ENCODE measurements at places on chromosomes 11 and 22.

GRCh38 chr11:125662689-125663088 is 18.0 kb downstream of the ACRV1 start:
- DNase-seq, result no peak

GRCh38 chr11:20512869-20513268 is 86.5 kb upstream of the SLC6A5 start:
- DNase-seq, result no peak

DNA sequence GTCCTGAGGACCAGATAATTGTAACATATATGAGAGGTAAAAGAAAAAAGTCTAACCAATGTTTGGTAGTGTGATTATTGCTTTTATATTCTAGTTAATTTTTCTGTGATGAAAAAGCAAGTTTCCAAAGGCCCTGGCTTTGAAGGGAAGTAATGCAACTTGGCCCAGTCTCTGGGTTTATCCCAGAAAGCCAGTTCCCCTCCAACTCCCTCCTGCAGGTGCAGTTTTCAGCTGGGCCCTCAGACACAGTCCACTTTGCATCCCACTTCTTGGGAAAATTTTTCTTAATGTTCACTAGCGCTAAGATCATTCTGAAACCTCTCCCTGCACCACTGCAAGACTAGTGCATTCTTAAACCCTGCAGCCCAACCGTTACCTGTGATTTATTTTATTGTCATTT is 586.8 kb downstream of the NTM start:
- no peak for DNase-seq

DNA sequence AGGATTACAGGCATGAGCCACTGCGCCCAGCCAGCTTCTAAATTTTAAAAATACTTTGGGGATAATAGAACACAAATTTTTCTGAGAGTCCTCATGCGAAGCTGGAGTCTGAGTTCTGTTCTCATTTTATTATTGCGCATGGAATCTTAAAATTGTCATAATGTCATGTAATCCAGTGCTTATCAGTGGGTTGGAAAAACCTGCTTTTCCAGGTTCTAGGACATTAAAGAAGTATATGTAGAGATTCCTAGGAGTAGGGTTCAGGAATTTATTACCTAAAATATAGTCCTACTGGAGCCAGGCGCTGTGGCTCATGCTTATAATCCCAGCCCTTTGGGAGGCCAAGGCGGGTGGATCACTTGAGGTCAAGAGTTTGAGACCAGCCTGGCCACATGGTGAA is 4.6 kb upstream of the E2F8 start:
- no peak for DNase-seq

GRCh38 chr22:44287741-44288140 is 25.0 kb downstream of the SHISAL1 start:
- DNase-seq, result no peak

DNA sequence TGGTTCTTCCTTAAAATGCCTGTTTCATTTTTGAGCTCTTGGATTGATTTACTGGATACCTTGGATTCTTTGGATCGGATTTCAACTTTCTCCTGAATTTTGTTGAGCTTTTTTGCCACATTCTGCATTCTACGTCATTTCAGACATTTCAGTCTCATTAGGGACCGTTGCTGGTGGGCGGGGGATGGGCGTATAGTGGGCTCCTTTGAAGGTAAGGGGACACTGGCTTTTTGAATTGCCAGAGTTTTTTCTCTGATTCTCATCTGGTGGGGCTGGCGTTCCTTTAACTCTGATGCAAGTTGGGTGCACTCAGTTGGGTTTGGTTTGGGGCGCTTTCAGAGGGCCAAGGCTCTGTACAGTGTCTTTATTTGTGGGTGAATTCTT is 216.5 kb downstream of the DYNC2H1 start:
- no peak for DNase-seq

- DNase-seq, result no peak
These were observed 13.5 kb downstream of the MCAT start for GRCh38 chr22:43129426-43130425.

DNA sequence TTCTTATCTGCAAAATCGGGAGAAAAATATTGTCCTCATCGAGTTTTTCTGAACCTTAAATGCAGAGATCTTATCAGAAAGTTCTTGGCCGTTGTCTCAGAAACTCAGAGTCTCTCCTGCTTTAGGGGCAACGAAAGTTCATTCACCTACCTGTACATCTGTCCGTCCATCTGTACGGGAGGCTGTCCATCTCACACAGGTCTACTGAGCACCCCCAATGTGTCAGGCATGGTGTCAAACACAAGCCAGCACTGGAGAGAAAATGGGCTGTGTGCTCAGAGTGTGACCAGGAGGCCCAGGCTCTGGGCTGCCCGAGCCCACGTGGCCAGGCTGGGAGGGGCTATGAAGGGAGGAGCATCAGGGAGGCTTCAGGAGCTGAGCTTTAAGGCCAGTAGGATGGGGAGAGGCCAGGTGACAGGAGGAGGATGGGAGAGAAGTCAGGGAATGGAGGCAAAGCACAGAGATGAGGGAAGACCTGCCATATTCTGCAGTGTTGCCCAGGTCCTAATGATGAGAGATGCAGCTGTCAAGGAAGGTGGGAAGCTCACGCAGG is 62.4 kb upstream of the MYEOV start:
- no peak for DNase-seq

- no peak for DNase-seq
These were observed 139.6 kb upstream of the TRPC6 start for GRCh38 chr11:101723371-101723770.
